ENCODE measurements at places on chromosomes 7 and 10.

DNA sequence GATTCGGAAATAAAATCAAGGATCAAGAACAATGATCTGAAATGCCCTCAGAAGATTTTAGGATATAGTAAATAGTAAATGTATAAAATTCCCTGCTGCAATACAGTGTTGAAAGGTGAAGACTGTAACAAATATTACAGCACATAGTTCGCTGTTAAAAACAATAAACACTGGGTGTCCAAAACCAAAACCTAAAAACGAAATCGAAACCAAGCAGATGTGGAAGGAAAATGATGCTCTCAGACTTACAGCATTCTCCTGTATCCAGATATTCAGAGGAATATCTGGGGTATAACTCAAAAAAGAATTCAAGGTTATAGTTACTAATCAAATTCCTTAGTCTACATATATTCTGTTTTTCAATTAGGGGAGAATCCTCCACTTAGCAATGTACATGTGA is 708.1 kb upstream of the PCDH15 start:
- no peak for DNase-seq

DNA sequence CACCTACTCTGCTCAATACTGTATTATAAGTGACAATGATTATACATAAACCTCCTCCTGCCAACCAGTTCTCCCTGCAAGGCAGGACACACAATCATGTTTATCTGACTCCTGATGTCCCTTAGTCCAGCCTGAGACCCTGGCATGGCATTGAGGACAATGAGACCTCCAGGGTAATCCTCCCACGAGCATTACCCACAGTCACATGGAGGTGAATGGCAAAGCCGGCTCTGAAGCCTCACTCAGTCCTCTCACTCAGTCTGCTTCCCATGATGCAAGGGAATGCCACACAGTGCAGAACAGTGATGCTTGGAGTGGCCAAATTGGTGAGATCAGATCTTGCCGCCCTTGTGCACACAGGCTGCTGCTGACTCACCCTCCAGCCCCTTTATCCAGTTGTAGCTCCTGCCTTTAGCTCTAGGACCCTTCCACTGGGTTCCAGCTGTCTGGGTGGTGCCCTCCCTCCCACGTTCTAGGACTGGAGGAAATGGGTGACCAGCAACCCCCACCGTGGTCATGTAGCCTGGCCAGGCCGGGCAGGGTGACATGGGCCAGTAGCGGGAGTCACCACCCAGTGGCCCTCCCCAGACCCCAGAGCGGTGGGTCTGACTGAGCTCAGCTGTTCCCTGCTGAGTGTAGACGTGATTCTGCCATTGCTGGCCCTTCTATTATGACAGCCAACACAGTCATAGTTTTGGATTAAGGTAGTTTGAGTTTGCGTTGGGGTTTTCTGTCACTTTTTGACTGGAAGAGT is 5.5 kb upstream of the ADCY1 start:
- no peak for DNase-seq

DNA sequence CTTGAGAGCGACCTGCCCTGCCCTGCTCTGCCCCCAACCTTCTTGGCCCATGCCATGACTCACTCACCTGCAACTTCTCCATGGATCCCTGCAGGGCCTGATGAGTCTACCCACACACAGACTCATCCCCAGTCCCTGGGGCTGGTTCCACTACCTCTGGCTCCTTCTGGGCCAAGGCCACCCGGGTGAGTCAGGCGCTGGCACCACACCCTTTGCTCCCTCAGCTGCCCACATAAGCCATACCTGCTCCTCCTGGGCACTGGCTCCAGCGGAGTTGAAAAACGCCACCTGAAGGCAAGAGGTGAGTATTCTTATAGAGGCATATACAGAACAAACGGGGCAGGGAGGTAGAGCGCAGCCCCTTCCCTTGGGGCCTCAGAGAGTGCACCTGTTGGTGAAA is 16.2 kb upstream of the MTPAP start:
- DNase-seq, result no peak

DNA sequence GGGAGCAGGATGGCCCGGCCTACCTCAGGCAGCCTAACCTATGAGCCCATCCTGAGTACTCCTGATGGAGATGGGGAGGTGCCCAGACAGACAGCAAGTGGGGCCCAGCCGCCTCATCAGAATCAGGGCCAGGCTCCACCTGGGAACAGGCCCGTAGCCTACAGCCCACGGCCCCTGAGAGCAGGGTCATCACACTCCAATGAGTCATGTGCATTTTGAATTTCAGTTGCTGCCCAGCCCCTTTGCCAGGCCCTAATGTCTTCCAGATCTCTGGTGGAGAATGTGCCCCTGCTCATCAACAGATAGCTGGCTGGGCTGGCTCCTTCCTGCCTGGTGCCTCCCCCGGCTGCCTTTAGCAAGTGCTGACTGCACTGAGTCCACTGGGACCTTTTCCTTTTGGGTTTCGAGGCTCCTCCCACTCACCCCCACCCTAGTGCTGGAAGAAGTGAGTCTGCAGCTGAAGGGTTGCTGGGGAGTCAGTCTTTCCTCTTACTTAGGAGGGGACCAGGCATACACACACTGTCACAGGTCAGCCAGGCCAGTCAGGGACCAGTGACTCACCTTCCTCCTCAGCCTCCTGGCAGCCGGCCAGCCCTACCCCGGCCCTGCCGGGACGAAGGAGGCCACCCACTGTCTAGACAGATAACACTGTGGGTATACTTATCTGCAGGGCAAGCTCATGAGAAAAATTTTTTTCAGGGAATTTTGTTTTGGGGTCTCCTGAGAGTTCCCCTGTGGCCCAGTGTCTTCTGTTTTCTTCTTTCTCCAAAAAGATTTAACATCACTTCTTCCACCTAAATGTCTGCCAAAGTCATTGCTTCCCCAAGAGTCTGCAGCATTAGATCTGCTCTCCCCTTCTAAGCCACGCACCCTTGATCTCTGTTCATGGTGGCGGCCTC is 9.1 kb upstream of the ASIC3 start:
- DNase-seq, result peak; percentile 92

- DNase-seq, result no peak
Observed at GRCh38 chr7:32519763-32520162, 24.5 kb downstream of the AVL9 start.

DNA sequence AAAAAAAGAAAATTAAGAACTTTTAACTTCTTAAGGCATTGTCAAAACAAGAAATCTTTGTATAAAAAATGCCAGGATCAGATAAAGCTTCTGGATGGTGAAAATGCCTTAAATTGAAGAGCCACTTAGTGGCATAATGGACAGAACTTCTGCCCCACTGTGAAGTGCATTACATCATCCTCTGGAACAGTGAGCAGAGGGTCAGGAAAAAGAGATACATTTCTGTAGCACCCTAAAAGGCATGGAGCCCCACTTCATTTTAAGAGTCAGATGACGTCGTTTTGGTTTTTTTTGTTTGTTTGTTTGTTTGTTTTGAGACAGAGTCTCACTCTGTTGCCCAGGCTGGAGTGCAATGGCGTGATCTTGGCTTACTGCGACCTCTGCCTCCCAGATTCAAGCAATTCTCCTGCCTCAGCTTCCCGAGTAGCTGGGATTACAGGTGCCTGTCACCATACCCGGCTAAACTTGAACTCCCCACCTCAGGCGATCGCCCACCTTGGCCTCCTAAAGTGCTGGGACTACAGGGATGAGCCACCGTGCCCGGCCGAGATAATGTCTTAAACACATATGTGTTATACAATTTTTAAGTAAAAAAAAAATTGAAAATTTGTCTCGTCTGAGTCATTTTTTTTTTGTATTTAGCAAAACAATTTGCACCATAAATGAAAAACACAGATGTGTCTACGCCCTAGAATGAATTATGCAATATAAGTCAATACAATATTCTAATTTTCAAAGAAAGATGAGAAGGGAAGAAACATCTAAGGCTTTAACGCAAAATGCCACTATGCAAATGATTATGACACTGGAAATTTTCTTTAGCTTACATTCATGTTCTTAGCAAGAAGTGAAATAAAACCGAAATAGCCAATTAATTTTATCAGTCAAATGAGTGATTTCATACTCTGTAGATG is 29.2 kb downstream of the SLC13A1 start:
- DNase-seq, result no peak
